ENCODE measurements at places on chromosomes 12 and 14.
A peak's percentile ranks its signal among the peaks of the same experiment; 100 is the strongest.

DNA sequence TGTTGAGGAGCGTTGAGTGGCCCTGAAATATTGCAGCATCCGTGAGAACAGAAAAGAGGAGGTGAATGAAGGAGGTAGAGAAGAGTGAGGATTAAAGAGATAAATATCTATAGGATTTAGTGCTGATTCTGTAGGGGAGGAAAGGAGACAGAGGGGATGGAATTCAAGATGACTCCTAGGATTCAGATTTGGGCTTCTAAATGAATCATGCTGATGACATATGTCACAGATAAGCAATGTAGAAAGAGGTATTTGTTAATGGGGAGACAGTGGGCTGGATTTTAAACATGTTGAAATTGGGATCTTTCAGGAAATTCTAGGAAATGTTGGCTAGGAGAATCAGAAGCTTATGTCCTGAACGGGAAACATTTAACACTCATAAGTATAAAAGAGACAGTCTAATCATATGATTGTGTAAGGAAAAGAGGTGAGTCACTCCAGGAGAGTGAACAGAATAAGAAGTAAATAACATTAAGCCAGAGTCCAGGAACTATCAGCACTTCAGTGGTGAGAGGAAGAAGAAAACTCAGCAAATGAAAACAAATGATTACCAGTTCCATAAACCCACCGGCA lies 58.1 kb upstream of the DIO2 start:
- no peak for DNase-seq

GRCh38 chr14:21455592-21455911 lies 371 bp downstream of the CHD8 start:
- no peak for DNase-seq

GRCh38 chr12:105293187-105293586 lies 37.3 kb upstream of the C12orf75 start:
- peak; percentile 53 for DNase-seq

DNA sequence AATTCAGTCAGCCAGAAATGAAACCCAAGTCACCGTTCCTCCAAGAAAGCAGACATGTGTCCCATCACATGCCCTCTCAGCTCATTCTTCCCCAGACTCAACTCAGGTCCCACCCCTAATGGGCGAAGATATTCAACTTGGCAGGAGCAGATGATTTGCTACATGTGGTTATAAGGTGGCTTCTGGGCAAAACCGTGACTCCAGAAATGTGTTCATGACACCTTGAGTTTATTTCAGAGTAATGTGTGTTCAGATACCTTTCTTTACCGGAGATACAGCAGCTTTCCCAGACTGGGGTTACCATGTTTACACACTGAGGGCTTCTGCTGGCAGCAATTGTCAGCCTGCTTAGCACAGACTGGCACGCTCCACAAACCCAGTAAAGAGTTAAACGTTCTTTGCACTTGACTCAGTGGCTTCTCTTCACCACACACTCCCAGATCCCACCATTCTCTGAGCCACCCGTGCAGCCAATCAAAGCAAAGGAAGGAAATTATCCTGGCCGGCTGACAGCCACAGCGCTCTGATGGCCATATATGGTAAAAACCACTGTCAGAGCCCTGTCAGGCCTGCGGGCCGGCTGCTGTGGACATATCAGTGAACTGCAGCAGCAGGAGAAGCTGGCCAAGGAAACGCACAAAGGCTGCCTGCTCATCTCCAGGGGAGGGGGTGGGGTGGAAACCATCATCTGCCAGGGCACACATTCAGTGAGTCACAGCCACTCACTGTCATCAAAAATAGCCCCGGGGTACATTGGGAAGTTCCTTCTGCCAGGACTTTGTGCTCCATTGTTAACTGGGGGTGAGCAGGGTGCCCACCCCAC lies 39.9 kb downstream of the CORO1C start:
- peak; percentile 93 for DNase-seq

GRCh38 chr12:10339053-10339840 lies 31.6 kb downstream of the KLRD1 start:
- DNase-seq: no peak

GRCh38 chr14:45916340-45916953 lies 663.4 kb upstream of the MIS18BP1 start:
- no peak for DNase-seq

GRCh38 chr14:76531821-76532318 lies 155.9 kb downstream of the ESRRB start:
- DNase-seq: no peak

DNA sequence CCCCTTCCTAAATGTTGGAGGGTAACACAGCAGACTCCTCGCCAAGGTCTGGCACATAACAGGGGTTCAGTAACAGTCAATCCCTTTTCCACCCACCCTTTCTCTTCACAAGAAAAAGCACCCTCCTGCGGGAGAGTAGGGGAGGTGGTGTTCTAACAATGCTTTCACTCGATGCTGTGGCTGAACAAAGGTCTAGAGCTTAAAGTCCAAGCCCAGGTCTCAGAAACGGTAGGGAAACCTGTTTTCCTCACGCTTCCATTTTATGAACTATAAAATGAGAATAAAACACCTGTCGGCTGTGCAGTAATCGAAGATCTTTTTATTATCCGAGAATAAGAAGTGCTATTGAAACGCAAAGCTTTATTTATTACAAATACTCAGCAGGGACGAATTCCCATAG lies 20.9 kb upstream of the CACNA2D4 start:
- DNase-seq: peak; percentile 82

DNA sequence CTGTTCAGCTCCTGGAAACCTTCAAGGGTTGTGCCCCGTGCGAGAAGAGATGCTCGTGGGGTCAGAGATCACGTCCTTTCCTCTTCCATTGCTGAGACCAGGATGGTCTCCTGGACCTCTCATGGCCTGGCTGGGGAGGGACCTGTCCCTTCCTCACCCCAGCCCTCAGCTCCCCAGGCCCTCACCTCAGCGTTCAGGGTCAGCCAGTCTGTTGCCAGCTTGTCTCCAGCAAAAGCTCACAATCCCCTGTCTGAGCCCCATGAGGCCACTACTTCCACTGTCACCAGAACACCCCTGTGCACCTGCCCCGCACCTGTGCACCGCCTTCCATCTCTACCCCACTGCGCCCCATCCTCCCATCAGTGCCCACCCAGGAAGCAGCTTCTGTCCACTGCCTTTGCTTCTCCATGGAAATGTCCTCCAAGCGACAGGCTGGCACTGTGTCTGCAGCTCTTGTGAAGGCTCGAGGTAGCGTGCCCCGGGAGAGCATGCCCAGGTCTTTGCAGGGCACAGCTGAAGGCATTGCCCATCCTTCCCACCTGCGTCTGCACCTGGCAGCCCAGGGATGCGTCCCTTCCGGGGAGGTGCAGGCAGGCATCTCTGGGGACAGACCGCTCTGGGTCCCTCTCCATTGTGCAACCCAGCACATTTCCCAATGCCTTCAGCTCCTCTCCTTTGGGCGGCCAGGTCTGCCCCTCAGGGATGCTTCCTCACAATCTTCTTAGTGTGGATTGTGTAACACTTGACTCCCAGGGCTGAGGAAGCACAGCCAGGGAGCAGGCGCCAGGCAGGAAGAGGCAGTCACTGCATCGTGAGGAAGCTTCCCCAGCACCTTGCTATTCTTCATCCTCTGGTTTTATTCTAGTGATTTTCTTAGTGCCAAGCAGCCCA lies 179.6 kb downstream of the ADGRD1 start:
- no peak for DNase-seq

GRCh38 chr12:1071182-1071581 lies 80.2 kb downstream of the ERC1 start:
- DNase-seq: no peak

DNA sequence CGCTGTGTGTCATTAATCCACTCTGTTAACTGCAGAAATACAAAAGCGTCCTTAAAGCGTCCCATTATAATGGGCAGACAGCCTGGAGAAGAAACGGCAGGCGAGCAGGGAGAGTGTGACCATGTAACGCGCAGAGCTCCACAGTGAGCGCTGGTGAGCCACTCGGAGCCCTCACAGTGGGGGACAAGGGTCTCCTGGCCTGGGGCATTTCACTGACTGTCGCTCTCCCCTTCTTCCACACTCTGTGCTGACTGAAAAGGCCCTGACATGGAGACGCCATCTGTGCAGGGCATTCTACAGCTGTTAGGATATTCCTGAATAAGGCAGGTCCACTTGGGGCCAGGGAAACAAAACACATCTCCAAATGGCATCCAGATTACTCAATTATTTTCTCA lies 24.2 kb downstream of the CCDC92 start:
- DNase-seq: no peak

DNA sequence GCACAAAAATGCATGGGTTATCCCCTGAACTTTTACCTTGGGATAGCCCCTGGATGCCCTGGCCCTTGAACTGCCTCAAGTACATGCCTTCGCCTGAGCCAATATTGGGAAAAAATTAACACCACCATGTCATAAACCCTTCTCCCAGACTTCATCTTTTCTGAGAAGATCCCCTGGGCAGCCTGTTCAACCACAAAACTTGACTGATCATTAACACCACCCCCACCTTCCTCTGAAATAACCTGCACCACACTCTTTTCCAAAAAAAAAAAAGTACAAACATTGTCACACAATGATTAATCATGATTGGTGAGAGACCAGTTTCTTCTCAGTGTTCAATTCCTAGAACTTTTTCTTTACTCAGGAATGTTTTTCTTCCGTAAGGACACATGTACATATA lies 217.9 kb downstream of the PAX9 start:
- no peak for DNase-seq

DNA sequence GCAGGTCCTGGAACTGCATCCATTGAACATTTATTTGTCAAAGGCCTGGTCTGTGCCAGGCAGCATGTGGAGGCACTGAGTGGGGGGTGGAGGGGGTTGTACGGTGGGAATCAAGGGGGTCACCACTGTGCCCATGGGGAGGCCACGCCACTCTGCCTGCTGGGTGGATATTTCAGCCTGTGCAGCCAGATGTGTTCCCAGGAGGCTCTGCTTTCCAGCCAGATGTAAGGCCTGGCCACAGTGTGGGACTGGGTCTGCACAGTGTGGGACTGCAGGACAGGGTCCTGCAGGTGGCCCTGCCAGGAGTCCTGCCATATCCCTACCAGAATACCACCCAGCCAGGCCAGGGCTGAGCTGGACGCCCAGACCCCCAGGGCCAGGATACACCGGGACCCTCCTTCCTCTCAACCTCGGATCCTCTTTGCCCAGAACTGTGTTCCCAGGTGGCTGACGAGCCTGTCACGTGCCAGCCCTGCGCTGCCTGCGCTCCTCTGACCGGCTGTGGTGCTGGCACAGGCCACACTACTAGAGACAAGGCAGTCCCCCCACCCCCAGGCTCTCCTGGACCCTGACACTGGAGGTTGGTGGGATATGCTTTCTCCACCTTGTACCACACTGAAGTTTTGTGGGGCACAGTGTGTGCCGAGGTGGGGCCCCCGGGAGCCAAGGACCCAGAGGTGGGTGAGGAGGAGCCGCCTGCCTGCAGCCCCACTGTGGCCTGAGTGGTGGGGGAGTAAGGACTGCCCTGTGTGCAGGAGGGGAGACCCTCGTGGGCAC lies 17.5 kb downstream of the XRCC3 start:
- no peak for DNase-seq

- DNase-seq: no peak
These were observed 292.4 kb downstream of the SYT1 start for GRCh38 chr12:79156846-79157463.

- DNase-seq: peak; percentile 76
These were observed 768 bp downstream of the PTPN11 start for GRCh38 chr12:112419297-112420133.

DNA sequence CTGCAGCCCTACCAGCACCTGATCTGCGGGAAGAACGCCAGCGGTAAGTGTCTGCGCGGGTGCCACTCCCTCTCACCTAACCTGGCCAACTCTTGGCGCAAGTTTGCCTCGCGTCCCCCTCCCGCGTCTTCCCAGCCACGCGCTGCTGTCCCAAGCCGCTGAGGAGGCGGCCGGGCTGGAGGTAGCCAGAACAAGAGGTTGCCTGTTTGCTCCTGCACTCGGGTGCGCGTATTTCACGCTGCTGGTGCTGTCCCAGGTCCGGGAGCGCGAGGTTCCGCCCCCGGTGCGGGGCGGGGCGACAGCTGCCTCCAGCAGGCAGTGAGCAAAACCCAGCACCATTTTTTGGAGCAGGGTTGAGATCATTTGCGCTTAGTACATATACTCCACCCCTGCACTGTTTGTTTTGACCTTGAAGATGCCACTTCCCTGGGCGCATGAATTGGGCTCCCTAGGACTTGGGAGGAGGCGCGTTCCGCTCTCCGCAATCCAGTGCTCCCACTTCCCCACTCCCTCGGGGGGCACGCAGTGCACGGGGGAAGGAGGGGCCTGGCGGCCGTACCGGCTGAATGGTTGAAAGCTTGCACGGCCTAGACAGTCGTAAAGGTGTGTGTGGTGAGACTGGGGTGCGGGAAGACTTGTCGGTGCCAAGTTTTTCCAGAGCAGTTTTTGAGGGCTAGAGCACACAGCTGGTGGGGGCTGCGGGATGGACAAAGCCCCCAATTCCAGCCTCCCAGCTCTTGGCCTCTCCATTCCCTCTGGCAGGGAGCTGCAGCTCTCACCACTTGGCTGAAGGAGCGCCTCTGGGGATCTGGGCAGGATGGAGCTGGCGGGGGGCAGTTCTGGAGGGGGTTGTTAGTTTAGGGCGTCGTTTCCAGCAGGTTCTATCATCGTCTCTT lies 226.9 kb upstream of the CRY1 start:
- DNase-seq: no peak

- no peak for DNase-seq
These were observed 36.3 kb downstream of the ADGRD1 start for GRCh38 chr12:130990034-130990433.

GRCh38 chr12:5794156-5794555 lies 150.9 kb downstream of the ANO2 start:
- no peak for DNase-seq

DNA sequence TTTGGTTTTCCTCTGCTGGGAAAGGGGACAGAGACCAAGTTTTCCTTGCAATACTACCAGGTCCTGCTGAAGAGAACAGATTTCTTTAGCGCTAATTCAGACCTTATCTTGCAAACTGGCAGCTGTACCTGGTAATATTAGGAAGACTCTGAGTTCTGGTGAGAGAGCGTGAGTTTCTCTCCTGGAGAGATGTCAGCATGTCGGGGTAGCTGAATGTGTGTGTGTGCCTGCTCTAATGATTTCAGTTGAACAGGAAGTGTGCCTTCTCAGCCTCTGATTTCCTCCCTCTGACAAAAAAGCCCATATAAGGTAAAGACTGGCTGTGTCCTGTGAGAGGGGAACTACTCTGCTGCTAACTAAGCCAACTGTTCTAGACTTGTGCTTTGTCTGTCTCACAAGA lies 10.3 kb upstream of the ERP27 start:
- DNase-seq: peak; percentile 69

GRCh38 chr12:97476255-97476654 lies 13.7 kb downstream of the RMST start:
- DNase-seq: no peak
